Fibroblast of skin of left biceps (primary cell): ENCODE measurements at places on chromosomes 2 and 18.
A peak's percentile ranks its signal among the peaks of the same experiment; 100 is the strongest.

- DNase-seq = no peak
Observed at GRCh38 chr2:96631804-96632435, 6.2 kb downstream of the KANSL3 start.

DNA sequence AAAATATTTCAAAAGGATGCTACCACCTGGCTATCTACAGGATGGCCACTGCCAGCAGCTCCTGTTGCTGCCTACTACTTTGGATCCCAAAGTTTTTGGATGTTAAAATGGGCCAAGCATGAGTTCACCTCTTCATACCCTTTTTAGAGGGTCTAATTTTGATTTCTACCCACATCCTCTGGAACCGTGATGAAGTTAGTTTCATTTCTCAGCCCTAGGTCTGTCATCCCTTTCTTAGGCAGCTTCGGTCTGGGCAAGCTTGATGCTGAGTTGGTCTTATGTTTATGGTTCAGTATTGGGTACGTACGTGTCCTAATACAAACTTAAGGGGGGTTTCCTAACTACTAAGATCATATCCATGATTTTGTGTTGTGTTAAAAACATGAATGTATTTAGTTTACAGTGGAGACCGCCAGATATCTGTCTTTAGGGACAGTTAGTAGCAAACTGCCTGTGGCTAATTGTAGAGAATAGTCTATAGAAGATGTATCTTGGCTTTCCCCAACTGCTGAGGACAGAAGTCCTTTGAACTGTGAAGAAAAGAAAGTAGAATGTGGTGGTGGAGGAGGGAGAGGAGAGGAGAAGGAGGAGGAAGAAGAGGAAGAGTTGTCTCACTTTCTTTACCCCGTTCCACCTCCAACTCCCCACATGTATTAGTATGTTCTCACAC lies 184.9 kb downstream of the UBE2E3 start:
- DNase-seq = no peak

DNA sequence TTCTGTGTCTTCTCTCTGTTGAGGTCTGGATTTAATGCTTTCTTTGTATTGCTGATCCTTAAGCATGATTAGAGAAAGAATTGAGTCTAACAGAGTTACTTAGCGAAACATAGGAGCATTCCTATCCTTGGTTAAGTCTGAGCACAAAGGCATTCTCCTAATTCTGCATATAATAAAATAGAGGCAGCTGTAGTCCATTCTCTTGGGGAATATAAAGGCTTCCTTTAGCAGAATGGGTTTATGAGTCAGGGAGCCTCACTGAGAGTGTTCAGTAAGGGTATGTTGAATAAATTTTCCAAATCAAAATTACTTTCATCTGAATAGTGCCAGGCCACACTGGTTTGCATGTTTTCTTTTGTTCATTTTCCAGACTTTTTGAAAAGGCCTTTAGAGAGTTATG lies 101.5 kb downstream of the GALNT1 start:
- peak; percentile 21 for DNase-seq

DNA sequence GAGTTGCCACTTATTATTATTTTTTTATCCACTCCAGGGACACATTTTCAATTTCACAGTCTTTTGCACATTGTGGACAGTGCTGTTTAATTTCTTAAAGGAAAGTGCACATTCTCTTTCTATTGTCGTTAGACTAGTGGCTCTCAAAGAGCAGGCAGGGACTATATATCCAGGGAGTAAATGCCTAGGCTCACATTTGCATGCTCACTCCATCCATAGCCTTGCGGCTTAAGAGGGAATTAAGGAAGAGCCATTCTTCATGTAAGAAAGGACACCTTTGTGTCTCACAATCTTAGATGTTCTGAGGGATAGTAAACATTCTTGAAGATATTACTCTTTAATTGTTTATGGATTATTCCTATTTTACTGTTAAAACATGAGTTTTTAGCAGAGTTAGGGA lies 70.8 kb downstream of the FIGN start:
- DNase-seq = no peak

DNA sequence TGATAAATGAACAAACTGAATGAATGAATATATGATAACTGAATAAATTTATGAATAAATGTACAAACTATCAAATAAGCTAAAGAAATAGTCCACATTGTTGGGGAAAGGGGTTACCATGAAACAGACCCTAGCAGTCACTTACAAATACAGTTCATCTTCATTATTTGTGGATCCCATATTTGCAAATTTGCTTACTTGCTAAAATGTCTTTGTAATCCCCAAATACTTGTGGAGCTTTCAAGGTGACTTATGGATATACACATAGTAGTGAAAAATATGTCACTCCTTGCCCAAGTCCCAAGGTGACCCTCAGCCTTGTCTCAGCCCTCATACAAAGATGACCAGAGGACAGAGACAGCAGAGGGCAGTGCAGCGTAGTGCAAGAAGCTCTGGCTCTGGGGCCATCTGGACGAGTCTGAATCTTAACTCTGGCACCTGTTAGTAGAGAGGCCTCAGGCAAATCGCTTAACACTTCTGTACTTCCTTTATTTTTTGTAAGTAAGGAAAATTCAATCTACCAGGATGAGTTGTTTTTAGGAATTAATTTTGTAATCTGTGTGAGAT lies 3.1 kb downstream of the PAIP2B start:
- no peak for DNase-seq

DNA sequence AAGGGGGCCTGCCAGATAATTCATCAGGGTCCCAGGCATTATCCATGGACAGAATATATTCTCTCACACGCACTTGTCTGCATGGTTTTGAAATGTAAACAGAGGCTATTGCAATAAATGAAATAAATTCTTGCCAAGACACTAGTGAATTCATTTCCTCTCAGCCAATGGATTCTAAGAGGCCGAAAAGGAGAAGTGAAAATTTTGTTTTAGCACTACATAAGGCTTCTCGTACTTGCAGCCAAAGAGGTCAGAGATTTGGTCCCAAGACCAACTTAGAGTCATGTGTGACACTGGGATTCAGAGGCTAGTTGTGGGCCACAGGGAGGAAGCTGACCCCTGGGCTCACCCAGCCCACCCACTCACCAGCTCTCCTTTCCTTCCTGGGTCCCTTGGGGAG lies 184.1 kb upstream of the GLI2 start:
- DNase-seq = no peak
